Stimulated activated CD8-positive, alpha-beta memory T cell treated with anti-CD3 and anti-CD28 coated beads, Interleukin-15, amount 100 ng/mL, for 24 hours (primary cell): ENCODE measurements at places on chromosomes 2 and 18.

- DNase-seq: no peak
Measured at GRCh38 chr2:19785447-19785846, 116.3 kb downstream of the TTC32 start.

GRCh38 chr2:130154773-130155765 lies 10.2 kb upstream of the CCDC74B start:
- no peak for DNase-seq

DNA sequence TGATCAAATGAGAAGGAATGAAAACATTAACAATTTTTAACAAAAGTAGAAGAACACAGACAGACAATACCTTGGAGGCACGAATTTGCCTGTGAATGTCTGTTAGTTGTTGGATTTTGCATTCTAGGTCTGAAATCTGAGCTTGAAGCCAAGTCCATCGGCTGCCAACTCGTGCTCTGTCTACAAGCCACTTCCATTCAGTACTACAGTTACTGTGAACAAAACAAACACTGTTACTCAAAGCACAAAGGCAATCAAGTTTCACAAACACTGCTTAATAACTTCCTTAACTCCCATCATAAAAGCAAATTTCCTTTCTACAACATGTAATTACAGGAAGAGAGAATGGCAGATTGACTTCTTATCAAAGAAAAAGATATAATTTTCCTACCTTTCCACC lies 42.2 kb downstream of the KANSL1L start:
- DNase-seq: no peak

DNA sequence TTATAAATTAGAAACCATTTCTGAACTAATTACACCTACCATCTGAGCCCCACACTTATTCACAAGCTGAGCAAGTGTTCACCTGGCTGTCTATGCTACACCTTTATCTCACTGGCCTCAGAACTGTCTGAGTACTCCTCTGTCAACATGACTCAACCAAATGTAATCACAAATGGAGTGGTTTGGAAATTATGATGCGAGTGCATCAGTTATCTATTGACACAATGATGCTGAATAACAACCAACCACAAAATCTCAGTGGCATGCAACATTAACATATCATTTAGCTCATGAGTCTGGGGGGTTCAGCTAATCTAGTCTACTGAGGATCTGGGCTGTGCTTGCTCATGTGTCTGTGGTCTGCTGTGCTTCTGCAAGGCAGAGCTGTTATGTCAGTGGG lies 184.2 kb upstream of the NXPH2 start:
- DNase-seq: no peak

- DNase-seq: no peak
Measured at GRCh38 chr18:907115-907884, 2.6 kb downstream of the ADCYAP1 start.

DNA sequence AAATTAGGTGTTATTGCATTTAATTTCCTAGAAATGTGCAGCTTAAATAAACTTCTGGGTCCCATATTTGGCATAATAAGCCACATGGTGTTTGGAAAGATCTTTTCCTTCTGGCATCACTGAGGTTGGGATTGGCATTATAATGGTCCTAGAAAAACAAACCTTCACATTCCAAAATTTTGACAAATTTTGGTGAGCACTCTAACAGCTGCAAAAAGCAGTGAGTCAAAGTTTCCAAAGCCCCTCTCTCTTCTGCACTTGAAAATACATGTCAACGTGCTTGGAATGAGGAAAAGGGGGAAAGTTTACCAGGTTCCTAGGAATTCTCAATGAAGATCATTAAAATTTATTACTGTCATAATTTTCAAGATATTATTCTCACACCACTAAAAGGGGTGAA lies 77.8 kb upstream of the STK17B start:
- no peak for DNase-seq

DNA sequence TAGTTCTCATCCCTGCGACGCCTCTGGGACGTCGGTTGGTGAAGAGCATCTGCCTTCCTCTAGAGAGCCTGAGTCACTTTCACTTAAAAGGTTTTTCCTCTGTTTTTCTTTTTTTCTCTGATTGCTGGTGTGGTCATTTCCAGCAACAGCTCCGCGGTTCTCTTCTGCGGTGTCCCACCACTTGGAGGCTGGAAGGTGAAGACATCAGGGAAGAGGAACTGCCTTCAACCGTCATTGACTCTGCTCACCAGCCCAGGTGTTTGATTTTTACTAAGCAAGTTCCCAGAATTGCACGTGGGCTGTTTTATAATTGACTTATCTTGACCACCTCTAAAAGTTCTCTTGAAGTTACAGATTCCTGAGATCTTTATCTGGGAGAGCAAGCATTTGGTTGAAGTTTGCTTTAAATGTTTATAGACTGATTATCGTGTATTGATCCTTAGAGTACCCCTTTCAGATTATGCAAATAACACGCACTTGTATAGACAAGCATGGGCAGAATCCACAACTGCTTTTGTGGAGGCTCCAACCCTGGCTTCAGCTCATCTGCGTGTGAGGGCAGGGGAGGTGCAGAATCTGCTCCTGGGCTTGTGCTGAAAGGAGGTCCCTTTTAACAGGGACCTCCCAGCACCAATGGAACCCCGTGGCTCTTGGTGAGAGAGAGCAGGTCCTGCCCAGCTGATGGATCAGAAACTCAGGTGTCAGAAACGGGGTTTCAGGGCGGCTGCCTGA lies 3.5 kb downstream of the CTDP1 start:
- no peak for DNase-seq

DNA sequence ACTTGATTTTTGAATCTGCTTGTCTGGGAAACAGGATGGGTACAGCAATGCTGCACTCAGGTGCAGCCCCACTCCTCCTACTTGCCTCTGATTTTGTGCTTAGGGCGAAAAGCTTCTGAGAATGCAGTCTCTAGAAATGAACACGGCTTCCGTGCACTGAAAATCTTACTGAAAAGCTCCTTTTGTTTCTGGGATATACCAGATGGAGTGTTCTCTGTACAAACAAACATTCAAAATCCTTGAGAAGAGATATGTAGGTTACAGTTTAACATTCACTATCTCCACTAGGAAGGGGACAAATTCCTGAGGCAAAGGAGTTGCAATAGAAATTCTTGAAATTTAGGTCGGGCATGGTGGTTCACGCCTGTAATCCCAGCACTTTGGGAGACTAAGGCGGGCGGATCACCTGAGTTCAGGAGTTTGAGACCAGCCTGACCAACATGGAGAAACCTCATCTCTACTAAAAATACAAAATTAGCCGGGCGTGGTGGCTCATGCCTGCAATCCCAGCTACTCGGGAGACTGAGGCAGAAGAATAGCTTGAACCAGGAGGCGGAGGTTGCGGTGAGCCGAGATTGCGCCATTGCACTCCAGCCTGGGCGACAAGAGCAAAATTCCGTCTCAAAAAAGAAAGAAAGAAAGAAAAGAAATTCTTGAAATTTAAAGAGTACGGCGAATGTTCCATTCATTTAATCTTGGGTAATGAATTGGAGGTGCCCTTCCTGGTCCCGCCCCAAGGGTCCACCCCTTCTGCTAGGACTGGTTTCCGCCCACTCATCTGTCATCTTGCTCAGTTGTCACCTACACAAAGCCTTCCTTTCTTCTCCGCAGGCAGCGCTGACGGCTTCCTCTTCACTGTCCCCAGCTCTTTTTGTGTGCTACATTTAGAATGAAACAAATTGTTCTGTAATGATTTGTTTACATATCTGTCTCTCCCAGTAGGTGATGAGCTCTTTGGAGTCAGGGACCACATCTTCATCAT lies 92.4 kb downstream of the SOCS6 start:
- DNase-seq: no peak

DNA sequence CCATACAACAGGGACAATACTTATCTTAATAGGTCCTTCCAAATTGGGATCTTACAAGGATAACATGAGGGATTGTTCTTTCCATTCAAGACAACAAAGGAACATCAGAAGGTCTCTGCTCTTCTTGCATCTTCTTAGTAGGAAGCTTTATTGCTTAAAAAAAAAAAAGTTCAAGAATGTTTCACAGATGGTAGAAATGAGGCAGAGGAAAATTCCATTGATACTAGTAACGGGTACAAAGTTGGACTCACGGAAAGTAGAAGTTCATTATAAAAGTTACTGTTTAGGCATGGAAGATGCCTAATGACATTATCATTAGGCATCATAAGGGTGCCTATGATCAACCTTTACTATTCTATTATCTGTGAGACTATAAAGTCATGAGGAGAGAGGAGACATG lies 136.2 kb downstream of the LAMA3 start:
- no peak for DNase-seq

GRCh38 chr2:97617911-97618310 lies 28.0 kb upstream of the COX5B start:
- DNase-seq: no peak
